Activated naive CD4-positive, alpha-beta T cell treated with anti-CD3 and anti-CD28 coated beads for 36 hours (primary cell): ENCODE measurements at places on chromosomes 5 and 9.

GRCh38 chr5:173301695-173302545, 26.3 kb downstream of the STC2 start:
- no peak for DNase-seq

DNA sequence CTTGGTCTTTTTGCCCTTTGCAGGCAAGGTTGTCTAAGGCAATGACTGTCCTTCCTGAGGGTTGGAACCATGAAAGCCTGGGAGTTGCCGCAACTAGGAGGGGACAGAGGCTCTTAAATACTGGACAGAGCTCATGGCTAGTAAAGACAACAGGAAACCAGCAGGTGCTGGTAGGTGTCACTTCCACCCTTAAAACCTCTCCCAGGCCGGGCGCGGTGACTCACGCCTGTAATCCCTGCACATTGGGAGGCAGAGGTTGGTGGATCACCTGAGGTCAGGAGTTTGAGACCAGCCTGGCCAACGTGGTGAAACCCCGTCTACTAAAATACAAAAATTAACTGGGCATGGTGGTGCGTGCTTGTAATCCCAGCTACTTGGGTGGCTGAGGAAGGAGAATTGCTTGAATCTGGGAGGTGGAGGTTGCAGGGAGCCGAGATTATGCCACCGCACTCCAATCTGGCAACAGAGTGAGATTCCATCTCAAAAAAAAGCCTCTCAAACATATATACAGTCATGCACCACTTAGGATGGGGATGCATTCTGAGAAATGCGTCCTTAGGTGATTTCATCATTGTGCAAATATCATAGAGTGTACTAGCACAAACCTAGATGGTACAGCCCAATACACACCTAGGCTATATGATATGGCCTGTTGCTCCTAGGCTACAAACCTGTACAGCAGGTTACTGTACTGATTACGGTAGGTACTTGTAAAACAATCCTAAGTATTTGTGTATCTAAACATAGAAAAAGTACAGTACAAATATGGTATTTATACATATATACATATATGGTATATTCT, 102.7 kb downstream of the HSPA4 start:
- no peak for DNase-seq

GRCh38 chr9:119793218-119793617, 424.0 kb upstream of the BRINP1 start:
- DNase-seq, result no peak

GRCh38 chr5:72366324-72366976, 46.3 kb downstream of the PTCD2 start:
- DNase-seq, result peak; percentile 61

DNA sequence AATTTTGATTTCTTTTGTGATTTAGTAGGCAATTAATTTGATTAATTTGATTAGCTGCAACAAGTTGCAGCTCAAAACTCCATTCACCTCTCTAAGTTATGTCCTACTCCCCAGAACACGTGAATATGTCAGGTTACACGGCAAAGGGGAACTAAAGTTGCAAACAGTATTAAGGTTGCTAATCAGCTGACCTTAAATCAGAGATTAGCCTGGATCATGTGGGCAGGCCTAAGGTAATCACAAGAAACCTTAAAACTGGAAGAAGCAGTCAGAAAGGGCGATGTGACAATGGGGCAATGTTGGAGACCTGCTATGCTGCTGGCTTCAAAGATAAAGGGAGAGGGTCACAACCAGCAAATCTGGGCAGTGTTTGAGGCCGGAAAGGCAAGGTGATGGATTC, 47.3 kb upstream of the ANXA1 start:
- DNase-seq, result no peak

GRCh38 chr9:17587113-17587512, 8.2 kb downstream of the SH3GL2 start:
- no peak for DNase-seq

GRCh38 chr5:32523625-32524024, 61.7 kb upstream of the SUB1 start:
- peak; percentile 22 for DNase-seq

- DNase-seq, result peak; percentile 90
These were observed 73.5 kb upstream of the PRSS3 start for GRCh38 chr9:33721674-33722358.

DNA sequence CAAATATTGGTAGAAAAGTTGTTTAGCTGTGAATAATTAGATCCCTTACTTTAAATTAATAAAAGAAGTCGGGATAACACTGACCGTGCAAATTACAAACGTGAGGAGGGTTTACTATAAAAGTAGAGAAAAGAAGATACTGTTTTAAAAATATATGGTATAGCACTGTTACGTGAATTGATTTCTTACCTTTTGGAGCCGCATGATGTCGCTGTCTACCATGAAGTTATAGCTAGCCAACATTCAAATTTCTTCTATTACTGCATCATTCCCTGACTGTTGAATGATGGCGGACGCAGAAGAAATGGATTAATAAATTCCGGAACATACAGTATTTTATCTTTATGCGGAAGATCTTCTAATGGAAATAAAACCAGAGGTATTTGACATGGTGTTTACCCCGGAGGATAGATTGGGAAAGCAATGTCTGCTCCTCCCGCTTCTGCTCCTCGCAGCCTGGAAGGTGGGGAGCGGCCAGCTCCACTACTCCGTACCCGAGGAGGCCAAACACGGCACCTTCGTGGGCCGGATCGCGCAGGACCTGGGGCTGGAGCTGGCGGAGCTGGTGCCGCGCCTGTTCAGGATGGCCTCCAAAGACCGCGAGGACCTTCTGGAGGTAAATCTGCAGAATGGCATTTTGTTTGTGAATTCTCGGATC, at the start of gene PCDHA6:
Gene PCDHA6, plus strand, starts transcription at position 257 of the 658 bp plus-strand sequence. Its CDS starts 132 bp downstream, at position 389.
- DNase-seq, result no peak

- no peak for DNase-seq
These were observed 211.9 kb upstream of the TRIM32 start for GRCh38 chr9:116475201-116475600.

GRCh38 chr9:132846918-132847515, 31.1 kb downstream of the AK8 start:
- no peak for DNase-seq

GRCh38 chr9:130901498-130902203, 5.0 kb upstream of the QRFP start:
- no peak for DNase-seq

GRCh38 chr9:78014776-78015175, 16.8 kb downstream of the GNAQ start:
- DNase-seq, result no peak

DNA sequence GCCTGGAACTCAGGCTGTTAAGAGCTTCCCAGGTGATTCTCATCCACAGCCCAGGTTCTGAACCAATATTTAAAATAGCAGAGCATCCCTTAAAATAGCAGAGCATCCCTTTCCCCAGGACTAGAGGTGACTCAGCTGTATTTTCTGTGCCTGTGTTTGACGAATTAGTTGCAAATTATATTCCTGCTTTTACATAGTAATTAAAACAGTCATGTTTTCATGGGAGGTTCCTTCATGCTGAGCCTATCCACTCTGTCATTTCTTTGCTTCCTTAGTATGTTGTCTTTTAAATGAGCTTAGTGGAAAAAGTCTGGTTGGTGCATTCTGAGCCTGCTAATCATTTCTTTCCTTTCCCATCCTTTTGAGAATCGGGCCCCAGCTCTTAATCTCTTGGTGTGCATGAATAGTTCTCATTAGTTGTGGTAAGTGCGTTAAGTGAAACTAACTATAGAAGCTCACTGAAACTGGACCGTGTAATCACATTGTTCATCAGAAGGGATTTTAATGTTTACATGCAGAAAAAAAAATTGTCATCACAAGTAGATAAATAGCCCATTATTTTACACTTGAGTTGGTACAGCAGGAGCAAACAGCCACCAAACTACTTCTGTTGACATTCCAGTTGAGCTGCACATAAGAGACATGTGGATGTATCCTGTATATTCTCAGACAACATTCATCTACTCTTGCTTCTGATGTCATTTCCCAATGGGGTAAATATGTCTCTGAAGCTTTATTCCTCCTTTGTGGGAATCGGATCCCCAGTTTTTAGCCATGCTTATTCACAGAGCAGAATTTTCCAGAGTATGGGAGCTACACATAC, 596.9 kb upstream of the WWC1 start:
- DNase-seq, result no peak

DNA sequence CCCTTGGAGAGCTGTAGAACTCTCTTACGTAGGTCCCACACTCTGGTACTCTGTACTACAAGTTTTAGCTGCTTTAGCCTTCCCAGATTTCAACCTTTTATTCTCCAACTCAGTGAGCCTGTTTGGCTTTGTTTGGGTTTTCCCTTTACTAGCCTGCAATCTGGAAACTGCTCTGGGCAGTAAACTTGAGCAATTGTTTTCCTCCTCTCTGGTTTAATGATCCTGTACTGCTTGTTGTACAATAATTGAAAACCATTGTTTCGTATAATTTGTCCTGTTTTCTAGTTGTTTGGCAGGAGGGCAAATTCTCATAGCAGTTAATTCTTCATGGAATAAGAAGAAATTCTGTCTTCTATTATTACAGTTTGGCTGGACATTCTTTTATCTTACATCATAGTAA, 62.8 kb upstream of the TLX3 start:
- no peak for DNase-seq

- no peak for DNase-seq
These were observed 82.7 kb downstream of the SHC3 start for GRCh38 chr9:89095761-89096528.

DNA sequence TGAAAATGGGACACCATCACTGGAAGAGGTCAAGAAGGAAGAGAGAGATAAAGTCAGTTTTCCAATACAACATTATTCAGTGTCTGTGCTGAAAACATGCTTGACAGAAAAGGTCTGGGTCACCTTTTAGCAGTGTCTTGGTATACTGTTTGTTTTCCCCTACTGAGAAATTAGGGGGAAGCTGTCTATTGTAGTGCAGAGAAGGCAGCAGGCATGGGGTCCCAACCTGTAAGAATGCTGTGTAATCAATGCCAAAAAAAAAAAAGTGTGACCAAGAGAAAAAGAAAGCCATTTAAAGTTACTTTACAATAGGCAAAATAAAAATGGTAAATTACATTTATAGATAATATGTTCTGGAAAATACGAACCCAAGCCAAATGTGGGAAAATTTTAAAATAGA, 139.3 kb downstream of the RAB3C start:
- no peak for DNase-seq

GRCh38 chr5:78331523-78332080, 28.8 kb upstream of the SCAMP1 start:
- DNase-seq, result no peak

- no peak for DNase-seq
These were observed 97.9 kb downstream of the DAPK1 start for GRCh38 chr9:87595610-87596009.

- DNase-seq, result no peak
These were observed 102.5 kb upstream of the SREK1 start for GRCh38 chr5:66041627-66042026.

GRCh38 chr9:98726735-98727134, 18.0 kb upstream of the GABBR2 start:
- no peak for DNase-seq

- no peak for DNase-seq
These were observed 183.5 kb downstream of the RFX3 start for GRCh38 chr9:3342159-3342777.

GRCh38 chr9:26789959-26790358, 102.6 kb downstream of the CAAP1 start:
- DNase-seq, result no peak

DNA sequence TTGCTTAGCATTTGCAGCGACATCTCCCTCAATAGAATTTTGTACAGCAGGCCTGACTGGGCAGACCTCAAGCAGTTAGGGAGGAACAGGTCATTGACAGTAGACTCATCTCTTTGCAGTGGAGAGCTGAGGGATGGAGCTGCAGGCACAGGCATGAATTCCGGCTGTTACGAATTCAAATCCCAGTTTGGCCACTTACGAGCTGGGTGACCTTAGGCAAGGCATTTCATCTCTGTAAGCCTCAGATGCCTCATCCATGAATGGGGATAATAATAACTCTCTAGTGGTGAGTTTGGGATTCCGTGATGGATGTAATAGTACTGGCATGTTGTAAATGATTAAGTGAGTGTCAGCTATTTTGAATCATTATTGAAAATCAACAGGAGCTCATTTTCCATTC, 195.3 kb downstream of the SEMA6A start:
- no peak for DNase-seq

GRCh38 chr5:151745071-151745705, 13.2 kb downstream of the ATOX1 start:
- peak; percentile 48 for DNase-seq

GRCh38 chr9:38144421-38144820, 75.4 kb upstream of the SHB start:
- no peak for DNase-seq

DNA sequence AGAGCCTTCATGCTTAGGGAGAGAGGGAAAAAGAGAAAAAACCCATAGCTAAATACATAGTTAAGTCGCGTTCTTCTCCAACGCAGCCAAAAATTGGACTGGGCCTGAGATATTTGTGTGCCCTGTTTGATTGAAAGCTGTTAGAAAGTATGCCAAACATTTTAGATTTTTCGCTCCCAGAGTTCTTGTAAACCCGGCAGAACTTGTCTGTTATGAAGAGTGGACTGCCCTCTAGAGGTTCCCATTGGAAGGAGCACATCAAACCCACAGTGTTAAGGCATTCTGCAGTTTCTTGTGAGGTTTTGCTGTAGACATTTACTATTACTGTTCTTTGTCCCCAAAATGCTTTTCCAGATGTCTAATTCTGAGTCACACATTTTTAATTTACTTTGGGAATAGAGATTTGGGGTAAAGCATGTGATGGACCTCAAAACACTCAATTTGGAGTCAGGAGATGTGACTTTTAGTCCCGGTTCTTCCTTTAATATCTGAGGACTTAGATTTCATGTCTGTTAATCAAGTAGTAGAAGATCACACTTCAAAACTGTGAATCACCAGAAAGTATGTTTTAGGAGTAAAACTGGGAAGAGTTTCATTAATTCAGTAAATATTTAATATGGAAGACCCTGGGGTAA, 96.6 kb downstream of the PCSK1 start:
- DNase-seq, result peak; percentile 81

DNA sequence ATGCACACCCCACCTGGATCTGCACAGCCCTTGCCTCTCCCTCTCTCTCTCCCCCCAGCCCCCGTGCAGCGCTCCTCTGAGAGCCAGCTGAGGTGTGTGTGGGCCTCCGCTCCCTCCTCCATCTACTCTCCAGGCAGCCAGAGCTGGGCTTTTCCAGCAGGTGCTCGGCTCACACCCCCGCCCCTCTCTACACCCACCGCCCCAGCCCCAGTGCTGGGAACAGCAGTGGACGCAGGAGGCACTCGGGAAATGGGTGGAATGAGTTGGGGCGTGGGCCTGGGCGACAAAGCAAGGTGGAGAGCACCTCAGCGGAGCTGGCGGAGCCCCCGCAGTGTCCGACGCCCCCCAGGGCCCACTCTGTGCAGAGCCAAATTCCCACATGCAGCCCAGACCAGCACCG, 13.3 kb upstream of the LHX3 start:
- DNase-seq, result no peak

DNA sequence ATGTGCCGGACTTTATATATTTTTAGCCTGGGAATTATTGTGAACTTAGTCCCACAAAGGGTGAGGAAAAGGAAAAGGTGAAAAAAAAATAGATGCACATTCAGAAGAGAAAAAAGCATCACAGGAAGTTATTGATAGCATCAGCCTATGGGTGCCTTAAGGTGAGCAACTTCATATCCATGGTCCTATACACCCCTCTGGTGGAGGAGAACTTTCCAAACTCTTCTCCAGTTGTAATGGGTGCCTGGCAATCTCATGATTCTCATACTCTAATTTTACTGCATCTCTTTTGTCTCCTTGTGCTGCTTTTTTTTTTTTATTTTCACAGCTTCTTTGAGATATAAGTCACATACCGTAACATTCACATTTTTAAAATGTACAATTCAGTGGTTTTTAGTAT, 107.4 kb downstream of the JAKMIP2 start:
- DNase-seq, result no peak

- peak; percentile 55 for DNase-seq
These were observed 41.9 kb downstream of the TNFAIP8 start for GRCh38 chr5:119397518-119398380.

- DNase-seq, result no peak
These were observed 128.3 kb downstream of the SLF1 start for GRCh38 chr5:94746731-94747124.
